Activated CD8-positive, alpha-beta memory T cell treated with anti-CD3 and anti-CD28 coated beads for 24 hours (primary cell): ENCODE measurements at places on chromosomes 2 and 18.

DNA sequence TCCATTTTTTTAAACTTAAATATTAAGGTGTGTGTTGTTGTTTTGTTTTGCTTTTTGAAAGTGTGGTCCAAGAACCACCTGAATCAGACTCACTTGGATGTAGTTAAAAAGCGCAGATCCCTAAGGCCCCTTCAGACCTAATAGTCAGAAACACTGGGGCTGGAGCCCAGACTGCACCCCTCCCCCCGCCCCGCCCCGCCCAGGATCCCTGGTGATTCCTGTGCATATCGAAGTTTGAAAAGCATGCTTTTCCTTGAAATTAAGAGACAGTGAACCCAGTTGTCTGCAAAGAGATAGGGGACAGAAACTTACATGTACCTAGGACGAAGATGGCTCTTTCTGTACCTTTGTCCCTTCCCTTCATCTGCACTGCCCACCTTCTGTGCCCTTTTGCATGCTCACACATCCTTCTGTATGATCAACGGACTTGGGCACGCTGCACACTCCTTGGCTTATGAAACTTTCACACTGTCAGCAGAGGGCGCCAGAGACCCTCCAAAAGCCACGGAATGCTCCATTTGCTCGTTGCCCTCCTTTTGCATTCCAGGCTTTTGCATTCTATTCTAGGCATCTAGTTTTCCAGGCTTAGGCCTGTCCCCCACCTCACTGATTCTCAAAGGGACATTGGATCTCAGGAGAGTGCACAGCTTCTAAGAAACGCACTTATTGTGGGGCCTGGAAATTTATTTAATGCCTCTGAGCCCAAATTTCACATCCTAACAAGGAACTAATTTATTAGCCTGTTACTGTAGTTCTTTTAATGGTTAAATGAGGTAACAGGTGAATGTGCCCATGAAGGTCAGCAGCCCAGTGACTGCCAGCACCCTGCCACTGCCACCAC, 32.8 kb upstream of the SLC14A1 start:
- peak; percentile 91 for DNase-seq

- DNase-seq: no peak
Observed at GRCh38 chr2:70498054-70498453, 55.6 kb downstream of the TGFA start.

- DNase-seq: peak; percentile 68
Observed at GRCh38 chr2:156436497-156437085, 412 bp downstream of the GPD2 start.

- DNase-seq: no peak
Observed at GRCh38 chr2:97871096-97871780, 124.5 kb downstream of the TMEM131 start.

DNA sequence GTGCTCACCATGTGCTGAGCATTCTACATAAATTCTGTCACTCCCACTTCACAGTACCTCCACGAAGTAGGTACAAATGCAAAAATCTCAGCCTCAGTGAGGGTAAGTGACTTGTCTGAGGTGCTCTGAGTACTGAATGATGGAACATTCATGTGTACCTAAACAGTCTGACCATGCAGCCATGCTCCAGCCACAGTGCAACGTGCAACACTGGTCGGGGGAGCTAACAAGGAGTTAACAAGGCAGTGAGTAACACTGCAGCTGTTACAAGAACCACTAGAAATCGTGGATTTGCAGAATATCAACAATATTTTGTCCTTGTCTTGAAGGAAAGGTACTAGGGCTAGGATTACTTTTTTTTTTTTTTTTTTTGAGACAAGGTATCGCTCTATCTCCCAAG, 36.6 kb upstream of the NDUFV2 start:
- DNase-seq: no peak

GRCh38 chr2:17301437-17301836, 216.8 kb downstream of the RAD51AP2 start:
- DNase-seq: no peak

DNA sequence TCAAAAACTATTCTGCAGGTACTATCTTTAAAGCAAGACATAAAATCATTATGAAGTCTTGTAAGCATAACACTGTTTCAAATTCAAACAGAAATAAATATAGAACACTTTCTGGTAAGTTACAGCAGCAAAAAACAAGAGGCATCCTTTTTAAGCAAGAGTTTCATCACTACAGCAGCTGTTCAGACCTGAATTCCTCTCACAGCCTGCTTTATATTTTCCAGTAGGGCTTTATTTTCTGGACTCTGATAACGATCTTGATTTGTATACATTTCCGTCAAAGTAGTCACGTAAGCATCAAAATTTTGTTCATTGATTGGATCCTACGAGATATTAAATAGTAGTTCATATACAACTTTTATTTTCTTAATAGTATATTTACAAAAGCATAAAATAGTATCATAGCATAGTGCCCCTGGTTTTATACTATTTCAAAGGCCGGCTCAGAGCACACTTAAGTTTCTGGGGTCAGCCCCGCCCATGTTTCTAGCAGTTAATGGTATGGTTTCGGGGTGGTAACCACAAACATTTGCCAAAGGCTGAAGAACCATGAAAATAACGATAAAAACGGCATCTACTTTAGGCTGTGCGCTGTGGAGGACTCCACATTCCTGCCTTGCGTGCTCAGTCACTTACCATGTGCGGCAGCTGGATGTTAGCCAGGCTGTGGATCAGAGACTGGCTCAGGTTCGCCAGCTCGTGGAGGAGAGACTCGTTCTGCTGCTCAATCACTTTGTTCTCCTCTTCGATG, 47.5 kb upstream of the PXDN start:
- DNase-seq: no peak

DNA sequence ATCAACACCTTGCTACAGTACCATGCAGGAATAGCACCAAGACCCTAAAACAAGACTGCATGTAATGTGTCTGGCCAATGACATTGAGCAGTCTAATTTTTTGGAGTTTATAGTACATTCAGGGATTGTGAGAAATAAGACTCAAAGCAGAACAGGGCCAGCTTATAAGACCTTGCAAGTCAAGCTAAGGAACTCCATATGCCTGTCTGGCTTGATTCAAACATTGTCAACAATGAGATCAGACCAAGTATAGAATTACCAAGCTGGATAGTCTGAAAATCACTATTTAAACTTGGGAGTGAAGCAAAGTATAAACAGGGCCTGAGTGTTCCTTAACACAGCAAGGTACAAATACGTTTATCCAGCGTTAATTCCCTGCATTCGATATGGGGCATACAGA, 370.9 kb downstream of the CNTNAP5 start:
- DNase-seq: no peak

DNA sequence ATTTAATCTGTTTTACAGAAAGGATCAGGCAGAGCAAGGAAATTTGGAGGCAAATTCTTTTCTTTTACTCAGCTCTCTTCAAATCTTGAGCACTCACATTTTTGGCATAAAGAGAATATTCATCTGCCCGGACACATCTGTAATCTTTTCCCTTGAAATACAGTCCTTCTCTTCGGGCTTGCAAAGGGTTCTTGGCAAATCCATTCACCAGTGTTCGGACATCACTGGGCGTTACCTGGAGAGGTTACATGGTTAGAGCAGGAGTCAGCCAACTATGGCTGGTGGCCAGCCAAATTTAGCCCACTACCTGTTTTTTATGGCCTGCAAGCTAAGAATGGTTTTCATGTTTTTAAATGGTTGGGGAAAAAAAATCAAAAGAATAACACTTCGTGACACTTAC, 2.1 kb downstream of the PFN4 start:
- DNase-seq: no peak

- no peak for DNase-seq
Observed at GRCh38 chr2:190867212-190867611, 13.4 kb upstream of the GLS start.

DNA sequence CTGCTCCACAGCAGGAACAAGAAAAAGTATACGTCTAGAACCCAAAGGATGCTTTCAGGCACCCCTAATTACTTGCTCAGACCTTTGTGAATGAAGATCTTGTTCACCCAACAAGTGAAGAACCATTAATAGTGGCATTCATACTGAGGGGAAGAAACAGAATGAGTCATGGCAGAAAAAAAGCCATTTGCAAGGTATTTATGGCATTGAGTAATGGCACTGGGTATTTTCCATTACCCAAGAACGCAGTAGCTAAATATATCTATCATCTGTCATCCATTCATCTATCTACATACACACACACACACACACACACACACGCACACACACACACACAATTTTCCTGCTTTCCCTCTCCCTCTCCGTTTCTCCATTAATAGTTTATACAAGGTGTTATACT, 56.4 kb upstream of the XIRP2 start:
- DNase-seq: no peak

- DNase-seq: no peak
Observed at GRCh38 chr2:375956-376307, 88.0 kb upstream of the ALKAL2 start.

DNA sequence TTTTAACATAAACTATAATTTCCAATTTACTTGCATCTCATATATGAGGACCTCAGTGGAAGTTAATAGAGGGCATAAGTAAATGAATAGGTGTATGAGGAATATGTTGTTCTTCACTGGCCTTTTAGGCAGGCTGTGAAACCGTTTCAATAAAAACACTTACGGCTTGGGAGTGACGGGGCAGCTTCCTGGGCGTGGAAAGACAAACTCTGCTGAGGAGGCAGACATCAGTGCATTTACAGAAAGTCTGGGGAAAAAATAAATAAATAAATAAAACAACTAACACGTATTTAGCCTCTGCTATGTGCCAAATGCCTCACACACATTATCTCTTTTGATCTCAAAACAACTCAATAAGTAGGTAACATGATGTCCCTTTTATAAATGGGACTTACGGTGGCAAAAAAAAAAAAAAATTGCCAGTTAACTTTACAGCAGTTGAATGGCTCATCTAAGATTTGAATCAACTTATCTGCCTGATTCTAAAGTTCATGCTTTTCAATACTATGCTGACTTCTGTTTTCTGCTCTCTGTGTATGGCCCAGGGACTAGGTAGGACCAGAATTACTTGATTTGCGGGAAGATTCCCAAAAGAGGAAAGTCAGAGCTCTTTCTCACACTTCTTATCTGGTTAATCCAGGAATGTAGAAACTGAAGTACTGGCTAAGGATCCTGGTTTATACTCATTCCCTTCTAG, 77.5 kb upstream of the LRATD1 start:
- no peak for DNase-seq

DNA sequence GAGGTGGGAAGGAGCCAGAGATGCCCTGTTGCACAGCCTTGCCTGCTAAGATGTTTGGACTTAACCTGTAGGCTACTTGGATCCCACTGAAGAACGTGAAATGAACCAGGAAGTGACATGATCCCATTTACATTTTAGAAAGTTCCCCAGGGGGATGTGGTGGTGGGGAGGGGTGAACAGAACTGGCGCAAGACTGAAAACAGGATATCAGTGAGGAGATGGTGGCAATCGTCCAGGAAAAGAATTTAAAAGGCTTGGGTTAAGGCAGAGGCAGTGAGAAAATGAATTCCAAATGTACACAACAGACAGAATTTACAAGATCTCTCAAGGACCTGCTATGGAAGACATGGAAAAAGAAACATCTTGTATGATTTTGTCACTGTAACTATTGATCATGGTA, 42.3 kb downstream of the SULT1C2 start:
- DNase-seq: no peak

DNA sequence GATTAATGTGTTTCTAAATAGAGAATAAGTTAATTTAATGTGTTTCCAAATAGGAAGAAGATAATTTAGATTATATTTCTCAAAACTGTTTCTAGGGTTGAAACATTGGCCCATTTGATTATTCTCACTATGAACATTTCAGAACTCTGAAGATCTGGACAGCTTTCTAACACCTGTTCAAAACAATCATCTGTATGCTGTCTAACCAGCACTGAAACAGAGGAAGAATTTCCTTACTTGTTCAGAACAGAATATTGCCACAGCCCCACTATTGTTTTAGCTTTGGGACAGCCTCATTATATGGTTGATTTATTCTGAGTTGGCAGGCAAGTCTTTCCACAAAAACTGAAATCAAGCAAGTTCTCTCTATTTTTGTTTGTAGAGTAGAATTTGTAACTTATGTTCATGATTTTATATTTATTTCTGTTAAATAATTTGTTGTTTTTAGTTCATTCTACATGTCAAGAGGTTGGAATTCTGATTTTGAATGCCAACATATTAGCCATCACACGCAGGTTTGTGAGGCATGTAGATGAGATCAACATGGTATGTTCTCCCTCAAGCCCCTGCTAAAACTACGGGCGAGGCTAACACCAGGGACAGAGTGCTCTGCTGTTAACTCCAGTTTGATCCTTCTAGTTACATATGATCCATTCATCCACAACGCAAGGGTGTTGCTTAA, 11.2 kb downstream of the IL18RAP start:
- DNase-seq: no peak

DNA sequence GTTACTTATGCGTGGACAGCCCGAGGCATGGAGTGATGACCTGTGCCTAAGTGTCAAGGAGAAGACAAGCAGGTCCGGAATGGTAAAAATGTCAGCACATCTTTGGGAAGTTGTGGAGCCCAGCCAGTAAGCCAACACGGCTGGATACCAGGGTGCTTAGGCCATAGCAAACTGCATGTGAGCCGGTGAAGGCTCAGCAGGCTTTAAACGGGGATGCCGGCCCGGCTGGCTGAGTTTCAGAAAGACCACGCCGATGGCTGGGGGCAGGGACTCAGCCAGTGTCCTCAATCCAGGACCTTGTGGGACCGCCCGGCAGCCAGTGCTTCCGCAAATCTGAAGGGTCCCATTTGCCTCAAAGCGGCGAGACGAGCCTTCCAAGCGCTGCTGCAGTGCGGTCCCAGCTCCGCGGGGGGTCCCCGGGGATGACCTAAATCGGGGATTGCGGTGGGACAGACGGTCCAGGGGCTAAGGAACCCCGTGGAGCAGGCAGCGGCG, 946 bp upstream of the AGAP1 start:
- DNase-seq: no peak

GRCh38 chr18:74082742-74083556, 64.7 kb downstream of the FBXO15 start:
- DNase-seq: peak; percentile 75

GRCh38 chr2:165371356-165371755, 98.1 kb upstream of the CSRNP3 start:
- no peak for DNase-seq

- DNase-seq: no peak
Observed at GRCh38 chr2:212832211-212833195, 293.9 kb upstream of the ERBB4 start.

GRCh38 chr2:36966370-36967235, at the start of gene STRN:
Gene STRN, minus strand, starts transcription at chr2:36966536. Its CDS starts 73 bp downstream, at chr2:36966463.
- DNase-seq: peak; percentile 98

DNA sequence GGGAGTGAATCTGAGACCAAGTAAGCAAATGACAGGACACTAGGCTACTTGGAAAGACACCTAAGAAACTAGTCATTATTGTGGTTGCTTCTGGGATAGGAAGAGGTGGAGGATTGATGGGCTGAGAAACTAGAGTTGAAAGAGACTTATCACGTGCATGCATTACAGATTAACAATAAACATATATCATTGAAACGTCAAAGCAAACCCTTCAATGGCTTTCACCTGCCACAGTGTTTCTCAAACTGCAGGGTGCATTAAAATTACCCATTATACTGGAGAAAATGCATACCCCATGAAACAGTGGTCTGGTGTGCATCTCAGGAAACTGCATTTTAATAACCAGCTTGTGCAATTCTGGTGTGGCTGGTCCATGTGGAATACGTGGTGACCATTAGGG, 318.8 kb downstream of the SMAD2 start:
- no peak for DNase-seq
